ENCODE measurements at places on chromosomes 1 and 21.

GRCh38 chr1:107326824-107327445 lies 186.1 kb downstream of the NTNG1 start:
- no peak for DNase-seq

GRCh38 chr1:63223426-63223825 lies 98.9 kb upstream of the FOXD3 start:
- DNase-seq = no peak

- no peak for DNase-seq
Observed at GRCh38 chr1:202593845-202594244, 116.4 kb downstream of the SYT2 start.

- no peak for DNase-seq
Observed at GRCh38 chr1:36934061-36934460, 100.3 kb downstream of the GRIK3 start.

GRCh38 chr1:185849014-185849413 lies 114.8 kb downstream of the HMCN1 start:
- DNase-seq = no peak

- DNase-seq = no peak
Observed at GRCh38 chr21:46122758-46123683, 25.1 kb downstream of the COL6A2 start.

- DNase-seq = no peak
Observed at GRCh38 chr1:205142102-205142469, 20.3 kb upstream of the RBBP5 start.

DNA sequence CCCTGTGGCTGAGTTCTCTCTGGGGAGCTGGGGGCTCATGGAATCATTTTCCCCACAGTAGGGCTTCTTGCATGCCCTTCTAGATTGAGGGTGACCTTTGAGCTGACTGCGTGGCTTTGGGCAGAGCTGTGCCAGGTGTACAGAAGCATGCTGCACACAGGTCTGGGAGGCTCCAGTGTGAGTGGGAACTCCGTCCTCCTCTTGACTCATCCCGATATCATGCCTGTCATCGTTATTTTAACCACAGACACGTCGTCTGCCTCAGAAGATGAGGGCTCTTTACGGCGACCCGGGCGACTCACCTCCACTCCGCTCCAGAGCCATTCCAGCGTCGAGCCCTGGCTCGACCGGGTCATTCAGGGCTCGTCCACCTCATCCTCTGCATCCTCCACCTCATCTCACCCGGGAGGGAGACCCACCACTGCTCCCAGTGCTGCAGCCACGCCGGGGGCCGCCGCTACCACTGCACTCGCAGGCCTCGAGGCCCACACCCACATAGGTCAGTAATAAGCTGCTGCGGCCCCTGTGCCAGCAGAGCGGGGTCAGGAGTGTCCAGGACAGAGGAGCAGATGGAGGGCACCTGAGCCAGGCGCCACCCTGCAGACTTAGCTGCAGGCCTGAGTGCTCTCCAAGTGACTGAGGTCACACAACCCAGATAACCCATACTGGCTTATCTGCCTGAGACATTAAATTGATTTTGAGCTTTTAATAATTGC lies 39.8 kb downstream of the DIP2A start:
- DNase-seq = no peak

DNA sequence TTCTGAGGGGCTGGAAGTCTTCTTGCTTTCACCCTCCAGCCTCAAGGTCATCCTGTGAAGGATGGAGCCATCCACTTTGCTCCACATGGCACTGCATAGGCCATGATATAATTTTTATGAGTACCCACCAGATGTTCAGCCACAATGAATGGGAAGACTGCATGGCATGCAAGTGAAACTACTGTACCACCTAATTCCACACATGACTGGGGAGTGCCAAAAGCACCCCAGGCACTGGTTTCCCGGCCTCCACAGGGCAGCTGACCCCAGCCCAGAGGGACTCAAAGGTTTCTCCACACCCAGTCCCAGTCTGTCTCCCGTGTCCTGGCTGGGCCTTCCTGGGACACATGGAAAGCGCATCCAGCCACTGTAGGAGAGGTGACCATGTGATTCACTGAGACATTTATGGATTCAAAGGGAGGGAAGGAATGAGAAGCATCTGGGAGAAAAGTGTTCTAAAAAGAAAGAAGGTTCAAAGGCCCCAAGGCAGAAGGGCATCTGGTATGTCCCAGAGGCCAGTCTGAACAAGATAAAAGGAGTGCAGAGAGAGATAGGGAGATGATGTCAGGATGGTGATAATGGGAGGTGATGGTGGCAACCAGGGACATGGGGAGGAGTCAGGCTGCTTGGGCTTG lies 12.1 kb downstream of the RHOU start:
- no peak for DNase-seq

DNA sequence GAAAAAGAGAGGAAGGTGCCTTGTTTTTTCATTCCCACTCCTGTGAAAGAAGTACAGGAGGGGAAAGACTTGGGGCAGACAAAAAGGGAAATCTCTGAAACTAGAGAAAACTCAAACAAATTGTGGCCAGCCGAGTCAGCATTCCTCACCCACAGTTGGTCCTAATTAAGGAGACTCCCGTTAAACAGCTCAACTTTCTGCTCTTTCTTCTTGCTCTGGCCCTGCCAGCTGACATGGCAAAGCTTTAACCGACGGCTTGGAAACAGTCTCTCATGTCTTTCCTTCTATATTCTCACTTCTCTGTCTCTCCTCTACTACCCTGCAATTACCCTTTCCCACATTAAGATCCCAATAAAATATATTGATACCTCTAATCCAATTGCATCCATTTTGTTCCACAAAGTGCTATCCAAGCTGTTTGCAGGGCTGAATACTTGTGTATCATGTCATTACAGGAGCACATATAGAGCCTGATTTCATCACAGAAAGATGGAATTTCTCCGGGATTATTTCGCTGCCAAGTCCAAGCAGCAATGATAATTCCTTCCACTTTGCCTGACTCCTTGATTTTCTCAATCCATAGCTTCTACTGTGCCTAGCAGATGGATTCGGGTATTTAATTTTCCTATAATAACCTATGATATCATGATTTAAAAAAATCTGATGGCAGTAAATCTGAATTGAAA lies 65.4 kb upstream of the IPO9 start:
- no peak for DNase-seq

DNA sequence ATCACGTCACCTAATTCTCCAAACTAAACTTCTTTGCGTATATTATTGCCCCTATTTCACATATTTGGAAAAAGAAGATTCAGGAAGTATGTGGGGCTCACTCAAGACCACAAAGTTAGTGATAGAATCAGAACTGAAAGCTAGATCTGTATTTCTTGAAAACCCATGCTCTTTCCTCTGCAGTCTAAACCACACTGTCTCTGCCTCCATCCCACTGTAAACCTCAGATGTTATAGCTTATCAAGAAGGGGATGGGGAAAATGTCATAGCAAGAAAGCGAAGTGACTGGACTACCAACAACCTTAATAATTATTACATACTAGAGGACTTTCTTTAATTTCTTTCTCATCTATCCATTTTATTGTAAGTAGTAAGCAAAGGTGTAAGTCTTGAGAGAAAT lies 257.7 kb upstream of the SGIP1 start:
- DNase-seq = no peak

DNA sequence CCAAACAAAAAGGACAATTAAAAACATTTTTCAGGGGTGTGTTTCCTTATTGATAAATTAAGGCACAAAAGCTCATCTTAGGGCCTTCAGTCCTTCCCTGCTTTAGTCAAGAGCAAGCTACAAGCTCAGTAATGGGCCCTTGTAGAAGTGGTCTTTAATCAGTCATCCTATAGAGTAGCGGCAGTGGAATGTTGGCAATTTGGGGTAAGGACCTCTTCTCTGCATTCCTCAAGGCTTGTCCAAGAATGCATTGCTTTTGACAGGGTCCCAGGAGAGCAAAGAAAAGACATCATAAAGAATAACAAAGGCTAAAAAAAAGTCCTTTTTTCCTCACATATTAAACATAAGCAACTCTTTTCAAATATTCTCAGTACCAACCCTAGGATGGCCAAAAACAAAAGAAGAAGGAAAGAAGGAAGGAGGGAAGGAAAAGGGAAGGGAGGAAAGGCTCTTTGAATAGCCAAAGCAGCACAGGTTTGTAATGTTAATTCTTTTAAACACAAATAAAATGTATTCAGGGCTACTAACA lies 27.3 kb upstream of the CAMK1G start:
- no peak for DNase-seq

DNA sequence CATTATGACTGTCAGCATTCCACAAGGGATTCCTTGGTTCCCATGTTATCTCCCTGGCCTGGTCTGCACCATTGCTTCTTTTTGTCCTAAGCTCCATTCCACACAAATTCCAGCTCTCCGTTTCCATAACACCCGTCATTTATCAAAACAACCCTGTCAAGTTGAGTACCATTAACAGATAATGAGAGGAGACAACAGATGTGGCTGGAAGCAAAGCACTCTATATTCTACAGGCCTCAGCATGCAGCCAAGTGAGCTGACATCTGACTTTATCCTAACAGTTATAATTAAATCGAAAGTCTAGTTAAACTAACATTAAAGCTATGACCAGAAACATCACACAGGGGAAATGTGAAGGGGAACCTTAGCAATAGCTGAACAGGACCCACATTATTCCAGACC lies 110.4 kb downstream of the RERE start:
- no peak for DNase-seq

GRCh38 chr1:153293480-153293775 lies 19.3 kb downstream of the PGLYRP3 start:
- no peak for DNase-seq

DNA sequence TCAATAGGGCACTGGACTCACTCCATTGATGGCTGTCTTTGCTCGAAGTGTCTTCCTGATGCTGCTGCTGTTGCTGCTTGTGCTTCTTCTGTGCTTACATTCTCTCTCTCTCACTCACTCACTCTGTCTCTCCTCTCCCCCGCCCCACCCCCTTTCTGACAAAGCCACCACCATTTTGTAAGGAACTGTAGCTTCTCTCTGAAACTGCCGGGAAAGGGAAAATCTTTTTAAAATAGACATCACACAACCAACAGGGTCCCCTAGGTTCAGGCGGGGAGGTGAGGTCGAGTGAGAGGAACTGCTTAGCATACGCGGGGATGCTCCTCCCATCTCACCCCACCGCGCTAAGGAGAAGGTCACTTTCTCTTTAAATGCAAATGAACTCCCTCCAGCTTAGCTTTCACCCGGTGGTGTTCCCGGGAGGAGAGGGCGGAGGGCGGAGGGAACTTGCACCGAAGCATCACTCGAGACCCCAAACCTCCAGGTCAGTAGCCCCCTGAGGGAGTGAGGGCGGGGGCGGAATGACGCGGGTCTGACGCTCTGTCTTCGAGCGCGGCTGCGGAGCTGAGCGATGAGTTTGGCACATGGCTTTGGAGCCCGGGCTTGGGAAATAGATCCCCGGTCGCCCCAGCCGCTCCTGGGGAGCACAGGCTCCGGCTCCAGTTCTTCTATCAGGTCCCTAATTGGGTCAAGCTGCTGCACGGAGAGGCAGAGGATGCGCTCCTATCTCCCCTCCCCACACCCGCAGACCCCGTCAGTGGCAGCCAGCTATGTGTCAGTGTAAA lies at the start of gene CCDC28B:
TSS of gene CCDC28B (plus strand) at position 370 of the 785 bp plus-strand sequence. CDS start 1,341 bp downstream, outside the sequence.
- no peak for DNase-seq

GRCh38 chr1:229980009-229980408 lies 87.0 kb upstream of the GALNT2 start:
- DNase-seq = no peak

- no peak for DNase-seq
Observed at GRCh38 chr1:172640111-172640510, 18.8 kb upstream of the FASLG start.

DNA sequence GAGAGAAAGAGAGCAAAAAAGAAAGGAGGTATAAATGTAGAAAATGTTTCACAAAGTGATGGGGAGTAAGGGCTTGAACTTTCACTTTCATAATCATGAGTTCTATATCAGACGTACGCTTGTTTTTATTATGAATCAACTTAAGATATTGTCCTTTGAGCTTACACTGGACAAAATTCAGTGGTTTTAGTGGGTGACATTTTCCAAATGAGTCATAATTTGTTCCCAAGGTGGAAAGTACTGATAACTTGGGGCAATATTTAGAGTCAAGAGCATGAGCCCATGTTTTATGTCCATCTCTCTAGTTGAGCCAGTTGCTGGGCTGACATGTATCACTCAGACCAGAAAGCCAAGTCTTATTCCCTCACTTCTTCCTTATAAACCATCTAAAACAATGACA lies 161.6 kb downstream of the CHRM3 start:
- DNase-seq = peak; percentile 10

DNA sequence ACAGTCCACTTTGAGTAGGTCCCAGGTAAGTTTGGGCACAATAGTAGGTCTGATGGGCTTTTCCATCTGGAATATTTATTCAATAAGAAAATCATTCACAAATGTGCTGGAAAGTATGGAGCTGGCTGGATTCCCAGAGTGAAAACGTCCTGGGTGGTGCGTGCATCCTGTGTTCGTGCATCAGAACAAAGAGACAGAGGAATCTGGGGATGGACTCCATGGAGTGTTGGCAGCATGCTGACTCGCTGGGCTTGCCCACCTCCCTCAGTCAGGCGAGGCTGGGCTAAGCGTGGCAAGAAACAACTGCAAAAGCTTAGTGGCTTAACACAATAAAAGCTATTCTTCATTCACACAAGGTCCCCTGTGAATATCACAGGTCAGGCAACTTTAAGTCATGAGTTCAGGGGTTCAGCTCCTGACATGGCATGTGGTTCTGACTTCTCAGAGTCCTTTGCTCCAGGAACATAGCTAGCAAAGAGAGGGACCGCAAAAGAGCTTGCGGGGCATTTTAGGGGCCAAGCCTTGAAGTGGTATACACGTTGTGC lies 151.6 kb upstream of the ZNF644 start:
- DNase-seq = no peak

DNA sequence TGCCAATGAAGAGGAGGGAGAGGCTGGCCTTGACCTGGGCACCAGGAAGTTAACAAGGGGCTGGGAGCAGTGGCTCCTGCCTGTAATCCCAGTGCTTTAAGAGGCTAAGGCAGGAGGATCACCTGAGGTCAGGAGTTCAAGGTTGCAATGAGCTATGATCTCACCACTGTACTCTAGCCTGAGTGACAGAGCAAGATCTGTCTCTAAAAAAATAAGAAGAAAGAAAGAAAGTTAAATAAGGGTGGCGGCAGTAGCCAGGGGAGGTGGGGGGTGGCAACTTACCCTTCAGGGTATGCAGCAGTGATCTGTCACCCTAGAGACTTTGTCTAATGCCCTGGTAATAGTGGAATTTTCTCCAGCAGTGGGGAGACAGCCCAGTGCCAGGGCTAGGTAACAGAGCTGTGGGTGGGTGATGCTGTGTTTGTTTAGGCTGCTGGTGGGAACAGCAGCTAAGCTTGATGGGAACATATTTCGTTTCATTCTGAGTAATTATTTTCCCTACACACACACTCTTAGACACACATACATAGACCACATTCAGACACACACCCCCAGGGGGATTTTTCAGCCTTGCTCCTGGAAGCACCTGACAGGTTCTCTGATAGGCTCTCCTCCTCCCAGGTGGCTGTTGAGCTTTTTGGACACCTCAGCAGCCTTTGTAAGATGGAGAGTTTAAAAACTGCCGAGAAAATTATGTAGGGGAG lies 11.3 kb upstream of the SYT6 start:
- DNase-seq = no peak

- DNase-seq = no peak
Observed at GRCh38 chr1:55061000-55061705, 21.8 kb downstream of the PCSK9 start.

Measured in non-pigmented ciliary epithelial cell (primary cell).